Thyroid gland (tissue), 4 donors: ENCODE measurements at places on chromosomes 7 and 10. TPM values are rescaled to one million over a fixed set of nuclear protein-coding genes. Genes with fewer than 3 reads are reported as not detected.

TPST1 gene
- total RNA-seq = 28.0 TPM

- no peak for DNase-seq
Observed at GRCh38 chr10:100968062-100968736, 1.1 kb upstream of the SEMA4G start.

OR9A2 gene
- not detected for total RNA-seq

C10orf62 gene
- not detected for total RNA-seq

- DNase-seq = peak; percentile 48
Observed at GRCh38 chr10:84256510-84257342, 11.9 kb downstream of the RGR start.

DNA sequence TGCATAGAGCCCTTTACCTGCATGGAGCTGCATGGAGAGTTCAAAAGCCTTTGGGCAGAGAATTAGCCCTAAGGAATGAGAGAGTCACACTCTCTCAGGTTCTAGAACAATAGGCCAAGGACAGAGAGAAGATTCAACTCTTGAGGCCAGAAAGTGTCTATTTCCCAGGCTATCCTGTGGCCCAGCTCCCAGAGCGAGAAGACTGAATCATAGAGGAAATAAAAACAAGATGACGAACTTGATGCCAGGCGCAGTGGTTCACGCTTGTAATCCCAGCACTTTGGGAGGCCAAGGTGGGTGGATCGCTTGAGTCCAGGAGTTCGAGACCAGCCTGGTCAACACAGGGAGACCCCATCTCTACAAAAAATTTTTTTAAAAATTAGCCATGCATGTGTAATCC lies 18.3 kb upstream of the PODXL start:
- DNase-seq = no peak

GRCh38 chr7:87715545-87715944 lies 87.3 kb downstream of the RUNDC3B start:
- no peak for DNase-seq

DNA sequence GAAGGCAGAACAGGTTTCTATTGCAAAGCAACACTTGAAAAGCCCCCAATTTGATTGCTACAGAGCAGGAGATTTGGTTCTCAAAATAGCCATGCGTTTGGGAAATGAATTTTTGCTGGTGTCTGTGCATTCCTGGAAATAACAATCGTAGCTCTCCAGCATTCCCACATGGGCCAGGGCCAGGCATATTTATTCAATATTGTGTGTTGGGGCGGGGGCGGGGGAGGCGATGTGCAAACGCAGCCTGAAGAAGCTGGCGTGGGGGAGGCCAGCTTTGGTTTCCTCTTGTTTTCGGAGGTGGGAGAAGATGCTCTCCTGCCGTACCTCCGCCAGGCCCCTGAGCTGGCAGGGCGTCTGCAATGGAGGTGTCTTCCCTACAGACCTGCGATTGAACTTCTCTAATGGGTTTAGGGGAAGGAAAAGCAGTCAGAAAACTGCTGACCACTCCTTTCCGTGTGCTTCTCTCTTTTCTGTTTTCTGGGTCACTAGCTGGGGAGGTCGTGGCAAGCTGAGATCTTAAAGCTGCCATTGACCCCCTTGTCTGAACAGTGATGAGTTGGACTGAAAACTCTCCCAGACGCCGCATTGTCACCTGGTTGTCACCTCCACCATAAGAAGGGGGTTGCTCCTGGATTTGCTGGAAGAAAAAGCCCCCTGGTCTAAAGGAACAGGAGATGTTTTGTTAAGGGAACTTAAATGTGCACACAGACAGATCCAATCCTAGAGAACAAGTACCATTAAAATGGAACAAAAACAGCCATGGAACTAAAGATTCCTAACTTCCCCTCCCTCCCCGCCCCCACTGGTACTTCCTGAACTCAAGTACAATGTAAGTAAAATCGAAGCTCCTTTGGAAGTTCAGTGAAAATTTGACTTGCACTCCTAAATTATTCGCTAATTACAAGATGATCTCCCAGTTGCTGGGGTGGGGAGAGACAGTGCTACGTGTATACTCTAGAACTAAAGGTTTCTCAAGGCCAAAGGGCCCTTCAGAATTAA lies 56.4 kb upstream of the HABP2 start:
- no peak for DNase-seq

- DNase-seq = no peak
Observed at GRCh38 chr10:111410740-111411139, 333.9 kb downstream of the ADRA2A start.
